Chondrocyte (in vitro differentiated cells): ENCODE measurements at places on chromosomes 7 and 10. TPM values are rescaled to one million over a fixed set of nuclear protein-coding genes. Genes with fewer than 3 reads are reported as not detected.

DNA sequence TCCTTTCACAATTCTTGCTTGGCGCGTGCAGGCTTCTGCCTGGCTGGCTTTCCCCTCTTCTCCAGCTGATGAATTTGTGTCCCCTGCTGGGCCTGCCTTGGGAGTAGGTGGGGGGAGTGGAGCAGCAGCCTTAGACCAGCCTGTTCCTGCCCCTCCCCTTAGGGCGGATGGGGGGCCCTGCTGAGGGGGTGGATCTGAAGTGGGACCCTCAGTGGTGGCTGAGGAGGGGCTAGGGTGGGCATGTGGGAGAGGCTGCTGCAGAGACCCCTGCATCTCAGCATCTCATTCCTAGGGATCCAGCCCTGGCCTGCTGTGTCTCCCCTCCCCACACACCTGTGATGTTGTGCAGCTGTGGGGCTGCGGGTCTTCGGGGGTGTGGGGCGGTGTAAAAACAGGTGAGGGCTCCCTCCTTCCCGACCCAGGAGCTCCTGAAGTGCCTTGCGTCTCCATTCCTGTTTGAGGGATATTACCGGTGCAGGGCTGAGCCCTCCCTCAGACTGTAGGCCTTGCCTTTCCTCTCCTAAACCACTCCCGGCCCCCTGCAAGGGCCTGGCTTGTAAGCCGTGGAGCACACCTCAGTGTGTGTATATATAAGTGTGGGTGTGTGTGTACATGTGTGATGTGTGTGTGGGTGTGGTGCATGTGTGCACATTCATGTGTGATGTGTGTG is 24.7 kb downstream of the ADCYAP1R1 start:
- peak; percentile 72 for DNase-seq

GRCh38 chr7:151895631-151896031 is 18.7 kb upstream of the PRKAG2 start:
- no peak for DNase-seq

DNA sequence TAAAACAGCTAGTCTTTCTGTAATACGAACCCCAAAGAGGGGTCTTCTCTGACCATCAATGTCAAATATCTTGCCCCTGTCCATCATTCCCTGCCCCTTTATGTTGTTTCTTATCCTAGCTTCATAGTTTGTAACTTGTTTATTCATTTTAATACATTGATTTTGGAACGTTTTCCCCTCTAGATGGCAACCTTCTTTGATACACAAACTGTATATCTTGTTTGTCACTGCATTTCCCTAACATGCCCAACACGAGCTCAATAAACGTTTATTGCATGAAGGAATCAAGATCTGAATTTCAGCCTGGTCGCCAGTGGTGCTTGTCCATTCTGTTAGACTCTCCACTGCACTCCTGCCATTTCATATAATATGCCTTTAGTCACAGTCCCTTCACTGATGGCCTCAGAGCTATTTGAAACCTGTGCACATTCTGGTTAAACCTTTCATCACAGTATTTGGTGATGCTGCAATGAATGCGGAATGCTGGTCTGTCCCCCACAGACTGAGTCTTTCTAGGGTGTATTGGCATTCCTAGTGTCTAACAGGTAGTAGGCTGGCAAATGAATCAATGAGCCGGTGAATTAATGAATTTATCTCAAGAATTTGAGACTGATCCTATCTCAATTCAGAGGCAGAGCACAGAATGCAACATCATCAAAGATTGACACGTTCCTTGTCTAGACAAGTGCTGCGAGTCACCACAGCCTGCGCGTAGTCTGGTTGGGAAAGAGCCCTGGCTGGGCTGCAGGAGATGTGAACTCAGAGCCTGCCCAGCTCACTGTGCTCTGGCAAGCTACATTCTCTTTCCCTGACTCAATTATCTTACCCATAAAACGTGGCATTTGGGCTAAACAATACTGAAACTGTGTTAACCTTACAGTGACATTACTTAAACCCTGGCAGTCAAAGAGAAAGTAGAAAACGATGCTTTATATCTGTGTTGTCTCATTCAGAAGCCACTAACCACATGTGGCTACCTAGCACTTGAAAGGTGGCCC is 55.2 kb upstream of the FRMD4A start:
- no peak for DNase-seq

GRCh38 chr10:98519841-98520240 is 73.1 kb upstream of the HPS1 start:
- DNase-seq, result no peak

- DNase-seq, result no peak
These were observed 341.4 kb upstream of the PODXL start for GRCh38 chr7:131897790-131898165.

GRCh38 chr10:78296785-78297184 is 263.1 kb downstream of the RPS24 start:
- DNase-seq, result no peak

DNA sequence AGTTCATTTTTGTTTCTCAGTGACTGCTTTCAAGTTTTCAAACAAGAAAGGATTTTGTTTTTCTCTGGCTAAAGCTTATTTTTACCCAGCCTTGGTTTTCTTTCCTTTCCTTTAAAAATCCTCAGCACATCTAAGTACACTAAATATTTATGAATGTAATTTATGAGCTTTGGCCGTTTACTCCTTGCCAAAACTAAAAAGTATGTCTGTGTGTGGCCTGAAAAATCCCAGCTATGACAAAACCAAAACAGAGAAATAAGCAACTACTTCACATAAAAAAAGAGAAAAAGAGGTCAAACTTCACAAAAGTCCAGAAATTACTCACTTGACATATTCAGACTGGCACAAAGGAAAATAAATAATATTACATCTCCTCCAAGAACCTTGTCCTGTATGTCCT is 365.1 kb upstream of the NFE2L3 start:
- DNase-seq, result no peak

Gene ARMC3
- total RNA-seq, result 0.27 to 0.28 TPM in 2 of 3 replicates, not detected in the other

Gene DIP2C
- 47.9 to 91.0 TPM (median 48.3 TPM) in 3 replicates for total RNA-seq

Gene PTPRZ1
- 0.05 to 2.0 TPM (median 1.6 TPM) in 3 replicates for total RNA-seq

Gene DPYSL4
- 19.9 to 37.6 TPM (median 35.2 TPM) in 3 replicates for total RNA-seq

Gene ZPBP
- total RNA-seq, result not detected in 3 replicates
